Stomach (tissue), 19 donors: ENCODE measurements at places on chromosomes 5 and 9. TPM values are rescaled to one million over a fixed set of nuclear protein-coding genes. Genes with fewer than 3 reads are reported as not detected.

Gene ANXA2R
- 3.5 TPM for total RNA-seq

Gene PRRX2
- not detected for total RNA-seq

Gene NR5A1
- total RNA-seq: not detected

Gene FCN2
- not detected for total RNA-seq

Gene IFNA13
- not detected for total RNA-seq

Gene SERF1B
- total RNA-seq: 34.8 TPM

Gene AFAP1L1
- 50.8 TPM for total RNA-seq

Gene GAS1
- 25.4 TPM for total RNA-seq

Gene WNT8A
- not detected for total RNA-seq

Gene ANKRD34B
- total RNA-seq: not detected

Gene PPP3R2
- not detected for total RNA-seq

Gene PAEP
- total RNA-seq: not detected

DNA sequence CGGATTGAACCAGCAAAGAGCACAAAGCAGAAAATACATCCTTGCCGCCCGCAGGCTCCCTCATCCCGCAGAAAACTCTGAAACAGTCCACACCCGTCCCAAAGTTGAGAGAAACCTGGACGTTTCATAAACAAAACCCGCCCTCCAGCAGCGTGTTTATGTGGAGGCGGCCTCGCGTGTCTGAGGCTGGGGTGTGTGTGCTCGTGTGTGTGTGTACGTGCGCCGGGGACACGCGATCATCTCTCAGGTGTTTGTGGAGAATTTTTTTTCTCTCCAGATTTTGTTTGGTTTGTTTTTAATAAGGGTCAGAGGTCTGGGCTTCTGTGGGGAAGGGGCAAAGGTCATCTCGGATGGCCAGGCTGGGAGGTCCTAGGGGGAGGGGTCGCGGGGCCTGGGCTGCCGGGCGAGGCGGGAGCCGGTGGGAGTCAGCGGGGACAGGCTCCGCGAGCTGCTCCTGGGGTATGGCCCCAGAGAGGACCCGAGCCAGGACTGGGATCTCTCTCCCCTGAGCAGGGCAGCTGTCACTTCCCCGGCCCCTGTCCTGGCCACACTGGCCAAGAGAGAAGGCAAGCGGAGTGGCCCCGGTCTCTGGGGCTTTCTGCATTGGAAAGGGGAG, 206.4 kb downstream of the C9orf50 start:
- H3K27me3 ChIP-seq: no peaks in the 10 kb centered on the region
- H3K36me3 ChIP-seq: no peaks in the 10 kb centered on the region
- H3K4me3 ChIP-seq: peak overlapping the region; percentile 59
- H3K4me1 ChIP-seq: peaks cover 48% of the 10 kb centered on the region
- peak; percentile 83 for DNase-seq

DNA sequence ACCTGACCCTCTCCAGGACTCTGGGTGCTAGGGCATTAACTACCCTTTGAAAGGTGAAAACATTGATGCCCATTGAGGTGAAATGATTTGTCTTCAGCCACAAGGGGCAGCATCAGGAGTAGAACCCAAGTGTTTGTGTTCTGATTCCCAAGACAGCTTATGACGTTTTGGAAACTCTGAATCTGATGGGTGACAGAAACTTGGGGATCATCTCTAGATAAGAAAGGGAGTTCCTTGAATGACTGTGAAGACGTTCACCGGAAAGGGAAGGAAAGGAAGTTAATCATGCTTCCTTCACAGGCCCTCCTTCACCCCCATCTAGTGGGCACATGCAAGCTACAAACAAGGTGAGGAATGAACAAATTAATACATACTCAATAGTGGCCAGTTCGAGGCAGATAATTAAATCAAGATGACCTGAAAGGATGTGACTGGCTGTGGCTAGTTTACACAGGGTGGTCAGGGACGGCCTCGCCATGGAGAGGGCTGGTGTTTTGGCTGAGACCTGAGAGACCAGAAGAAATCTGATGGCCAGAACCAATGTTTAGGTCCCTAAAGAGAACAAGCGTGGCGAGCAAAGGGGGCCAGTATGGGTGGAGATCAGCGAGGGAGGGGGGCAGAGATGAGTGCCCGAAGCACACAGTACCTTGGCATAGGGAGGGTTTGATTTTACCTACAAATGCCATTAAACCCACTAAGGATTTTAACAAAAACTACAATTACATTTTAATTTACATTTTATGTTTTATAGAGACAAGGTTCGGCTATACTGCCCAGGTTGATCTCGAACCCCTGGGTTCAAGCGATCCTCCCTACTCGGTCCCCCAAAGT, 937 bp upstream of the SLC26A2 start:
- H3K4me3 ChIP-seq: peak overlapping the region; percentile 80
- peak; percentile 68 for DNase-seq
- no peaks in the 10 kb centered on the region for H3K36me3 ChIP-seq
- H3K27ac ChIP-seq: peak overlapping the region; percentile 93

DNA sequence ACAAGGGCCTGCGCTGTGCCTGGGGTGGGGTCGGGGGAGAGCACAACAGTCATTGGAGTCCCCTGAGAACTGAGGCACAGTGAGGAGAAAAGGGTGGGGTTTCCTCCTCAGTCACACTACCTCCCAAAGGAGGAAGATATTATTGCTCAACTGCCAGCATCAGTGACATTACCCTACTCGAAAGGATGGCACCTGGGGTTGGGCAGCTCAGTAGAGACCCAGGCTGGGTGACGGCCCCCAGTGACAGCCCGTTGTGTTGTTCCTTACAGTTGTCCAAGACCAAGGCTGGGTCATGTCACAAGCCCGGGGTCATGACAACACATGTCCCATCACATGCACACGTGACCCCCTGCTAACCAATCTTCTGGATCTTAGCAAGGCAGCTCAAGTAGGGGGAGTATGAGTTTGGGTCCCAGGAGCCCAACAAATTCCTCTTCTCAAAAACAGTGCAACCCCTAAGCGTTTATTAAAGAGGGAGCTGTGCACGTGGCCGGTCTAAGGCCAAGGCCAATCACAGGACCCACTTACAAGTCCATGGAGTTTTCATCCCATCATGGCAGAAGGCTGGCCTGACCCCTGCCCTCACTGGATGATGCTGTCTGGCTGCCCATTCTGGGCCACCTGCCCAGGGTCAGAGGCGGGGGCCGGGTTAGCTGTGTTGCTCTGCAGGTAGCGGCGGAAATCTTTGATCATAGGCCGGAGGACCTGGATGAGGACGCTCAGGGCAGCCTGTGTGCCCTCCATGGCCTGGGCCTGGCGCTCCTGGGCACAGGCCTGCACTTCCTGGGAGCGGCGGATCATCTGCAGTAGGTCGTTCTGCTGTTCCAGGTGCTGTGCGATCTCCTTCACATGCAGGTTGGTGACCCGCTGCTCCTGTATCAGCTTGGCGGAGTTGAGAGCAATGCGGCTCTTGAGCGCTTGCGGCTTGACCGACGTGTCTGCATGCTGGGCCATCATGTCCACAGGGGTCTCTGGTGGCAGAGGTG, 4.0 kb downstream of the NAIF1 start:
- no peak for DNase-seq
- H3K27ac ChIP-seq: no peak overlapping the region
- H3K27me3 ChIP-seq: no peaks in the 10 kb centered on the region
- peaks cover 27% of the 10 kb centered on the region for H3K4me1 ChIP-seq
- H3K4me3 ChIP-seq: no peak overlapping the region
- H3K36me3 ChIP-seq: peaks cover 27% of the 10 kb centered on the region

GRCh38 chr5:128750155-128750554, 212.1 kb upstream of the FBN2 start:
- no peaks in the 10 kb centered on the region for H3K4me1 ChIP-seq
- H3K36me3 ChIP-seq: no peaks in the 10 kb centered on the region
- no peak overlapping the region for H3K27ac ChIP-seq

- H3K27ac ChIP-seq: no peak overlapping the region
- H3K27me3 ChIP-seq: no peaks in the 10 kb centered on the region
- H3K4me3 ChIP-seq: no peak overlapping the region
Observed at GRCh38 chr9:108012886-108013665, 523.5 kb upstream of the KLF4 start.

DNA sequence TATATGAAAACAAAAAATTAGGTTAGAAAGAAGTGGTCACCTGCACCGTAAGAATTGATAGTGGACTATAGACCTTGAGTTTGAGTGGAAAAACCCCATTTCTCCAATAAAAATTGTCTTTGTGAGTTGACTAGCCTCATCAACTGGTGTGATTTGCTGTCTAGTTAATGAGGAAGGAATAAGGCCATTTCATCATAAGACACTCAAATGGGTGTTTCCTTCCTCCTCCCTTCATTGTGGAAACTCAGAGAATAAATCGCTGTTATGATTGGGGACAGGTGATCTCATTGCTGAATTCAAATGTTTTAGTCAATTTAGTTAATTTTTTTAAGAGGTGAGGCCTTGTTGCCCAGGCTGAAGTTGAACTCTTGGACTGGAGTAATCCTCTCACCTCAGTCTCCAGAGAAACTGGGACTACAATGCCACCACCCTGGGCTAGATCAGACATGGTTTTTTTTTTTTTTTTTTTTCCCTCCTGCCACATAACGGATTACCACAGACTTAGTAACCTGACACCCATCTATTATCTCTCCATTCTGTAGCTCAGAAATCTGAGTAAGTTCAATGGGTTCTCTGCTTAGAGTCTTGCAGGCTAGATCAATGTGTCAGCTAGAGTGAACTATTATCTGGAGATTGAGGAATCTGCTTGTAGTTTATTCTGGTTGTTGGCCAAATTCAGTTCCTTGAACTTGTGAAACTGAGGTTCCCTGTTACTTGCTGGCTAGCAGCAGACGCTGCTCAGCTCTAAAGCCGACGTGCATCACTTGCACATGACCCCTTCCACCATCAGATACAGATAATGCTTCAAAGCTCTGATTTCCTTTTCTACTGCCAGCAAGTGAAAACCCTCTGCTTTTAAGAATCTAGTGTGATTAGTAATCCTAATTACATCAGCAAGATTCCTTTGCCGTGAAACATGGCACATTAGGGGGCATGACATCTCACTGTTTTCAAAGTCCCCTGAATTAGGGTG, 663.8 kb upstream of the CDH9 start:
- no peaks in the 10 kb centered on the region for H3K27me3 ChIP-seq
- no peak overlapping the region for H3K4me3 ChIP-seq
- no peaks in the 10 kb centered on the region for H3K4me1 ChIP-seq

DNA sequence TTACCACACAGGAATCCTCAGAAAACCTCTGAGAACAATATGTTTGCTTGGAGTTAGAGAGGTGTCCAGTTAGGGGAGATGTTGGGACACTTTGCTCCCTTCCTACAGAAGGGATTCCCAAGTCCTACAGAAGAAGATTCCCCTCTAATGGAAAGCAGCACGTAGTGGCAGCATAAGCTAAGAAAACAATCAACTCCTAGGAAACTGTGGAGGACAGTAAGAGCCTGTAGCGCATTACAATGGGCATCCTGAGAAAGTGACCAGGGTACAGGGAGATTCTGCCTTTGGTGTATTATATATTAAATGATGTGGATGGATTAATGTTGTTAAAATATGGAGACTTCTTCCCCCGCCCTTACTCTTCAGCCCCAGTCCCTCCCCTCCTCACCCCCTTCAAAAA, 13.9 kb upstream of the RIC1 start:
- H3K4me1 ChIP-seq: no peaks in the 10 kb centered on the region
- H3K27me3 ChIP-seq: no peaks in the 10 kb centered on the region
- no peak overlapping the region for H3K27ac ChIP-seq
- no peak for DNase-seq
- no peaks in the 10 kb centered on the region for H3K36me3 ChIP-seq

DNA sequence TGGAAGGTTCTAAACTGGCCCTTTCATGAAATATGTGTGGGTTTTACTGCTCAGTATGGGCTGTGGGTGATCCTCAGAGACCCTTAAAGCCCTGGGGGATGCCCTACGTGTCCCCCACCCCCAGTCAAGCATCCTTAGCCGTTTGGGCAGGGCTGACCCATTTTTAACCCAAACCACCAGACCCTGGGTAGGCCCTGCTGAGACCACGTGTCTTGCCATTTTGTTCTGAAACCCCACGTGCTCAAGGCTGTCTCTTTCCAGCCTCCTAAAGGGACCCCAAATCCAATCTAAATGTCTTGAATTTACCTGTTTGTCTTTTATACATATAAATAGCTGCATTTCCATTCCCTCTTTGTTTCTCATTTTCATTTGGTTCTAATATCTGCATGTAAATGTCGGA, 94.9 kb downstream of the PAX5 start:
- H3K4me1 ChIP-seq: no peaks in the 10 kb centered on the region
- no peak overlapping the region for H3K4me3 ChIP-seq
- H3K27me3 ChIP-seq: no peaks in the 10 kb centered on the region
- H3K27ac ChIP-seq: no peak overlapping the region
- no peaks in the 10 kb centered on the region for H3K36me3 ChIP-seq

DNA sequence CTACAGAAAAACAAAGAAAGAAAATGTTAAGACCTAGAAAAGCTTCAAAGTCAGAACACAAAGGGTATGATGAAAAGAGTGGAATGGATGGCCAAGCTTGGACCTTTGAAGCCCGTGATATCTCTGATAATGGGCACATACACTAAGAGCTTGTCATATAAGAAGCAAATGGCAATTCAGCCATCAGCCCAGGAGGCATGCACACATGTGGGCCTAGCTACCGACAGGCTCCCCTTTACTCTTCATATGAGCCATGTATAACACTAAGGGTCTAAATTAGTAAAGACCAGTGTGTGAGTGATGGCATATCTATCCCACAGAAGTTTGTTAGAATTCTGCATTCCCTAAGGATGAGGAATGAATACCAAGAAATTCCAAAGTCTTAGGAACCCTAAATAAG, 20.1 kb downstream of the GRHPR start:
- no peak overlapping the region for H3K4me3 ChIP-seq
- H3K27ac ChIP-seq: no peak overlapping the region
- H3K27me3 ChIP-seq: no peaks in the 10 kb centered on the region

- peak; percentile 95 for DNase-seq
- H3K36me3 ChIP-seq: no peaks in the 10 kb centered on the region
- peak overlapping the region; percentile 99 for H3K27ac ChIP-seq
- peaks cover 71% of the 10 kb centered on the region for H3K4me1 ChIP-seq
Observed at GRCh38 chr9:93133681-93134014, 403 bp downstream of the NINJ1 start.

DNA sequence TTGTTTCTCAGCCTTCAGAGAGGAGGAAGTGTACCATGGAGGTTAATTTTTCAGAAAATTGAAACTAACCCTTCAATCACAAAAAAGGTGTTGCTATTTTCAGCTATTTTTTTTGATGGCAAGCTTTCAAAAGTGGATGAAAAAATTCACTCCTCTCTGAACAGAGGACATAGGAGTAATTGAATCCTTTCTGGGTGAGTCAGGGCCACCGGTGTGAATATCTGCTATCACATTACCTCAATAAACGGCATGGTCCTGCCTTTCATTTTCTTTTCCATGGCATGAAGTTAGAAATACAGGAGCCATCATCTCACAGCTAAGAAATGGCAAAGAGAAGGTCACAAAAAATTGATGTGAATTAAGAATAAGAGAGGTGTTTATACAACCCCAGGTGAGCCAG, 90.2 kb upstream of the CCDC112 start:
- no peaks in the 10 kb centered on the region for H3K36me3 ChIP-seq
- H3K4me3 ChIP-seq: no peak overlapping the region
- H3K27me3 ChIP-seq: no peaks in the 10 kb centered on the region
- H3K27ac ChIP-seq: no peak overlapping the region
- no peak for DNase-seq

- peaks cover 21% of the 10 kb centered on the region for H3K4me1 ChIP-seq
- DNase-seq: no peak
- H3K4me3 ChIP-seq: no peak overlapping the region
- H3K27me3 ChIP-seq: no peaks in the 10 kb centered on the region
- no peaks in the 10 kb centered on the region for H3K36me3 ChIP-seq
Observed at GRCh38 chr9:113483676-113484257, 20.2 kb downstream of the RGS3 start.

GRCh38 chr5:164498438-164498837, 993.0 kb downstream of the MAT2B start:
- no peak overlapping the region for H3K27ac ChIP-seq
- DNase-seq: no peak
- peaks cover 7% of the 10 kb centered on the region for H3K4me1 ChIP-seq
- H3K4me3 ChIP-seq: no peak overlapping the region
- H3K27me3 ChIP-seq: no peaks in the 10 kb centered on the region
